ENCODE measurements at places on chromosomes 13 and 19.

DNA sequence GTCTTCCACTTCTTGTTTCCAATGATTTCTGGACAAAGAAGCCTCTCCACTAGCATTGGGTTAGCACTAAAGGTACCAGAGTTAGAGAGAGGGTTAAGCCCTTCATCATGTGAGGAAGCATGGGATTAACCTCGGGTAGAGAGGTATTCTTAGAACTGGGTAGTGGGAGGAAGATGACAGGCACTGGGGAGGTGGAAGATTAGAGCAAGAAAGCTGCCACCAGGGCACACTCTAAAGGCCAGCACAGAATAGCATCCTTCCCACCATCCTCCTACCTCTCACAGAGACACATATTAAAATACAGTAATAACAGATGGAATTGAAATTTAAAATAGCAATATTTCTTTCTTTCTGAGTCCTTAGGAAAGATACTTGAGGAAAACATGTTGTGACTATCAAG, 84.5 kb upstream of the PCDH20 start:
- no peak for DNase-seq

DNA sequence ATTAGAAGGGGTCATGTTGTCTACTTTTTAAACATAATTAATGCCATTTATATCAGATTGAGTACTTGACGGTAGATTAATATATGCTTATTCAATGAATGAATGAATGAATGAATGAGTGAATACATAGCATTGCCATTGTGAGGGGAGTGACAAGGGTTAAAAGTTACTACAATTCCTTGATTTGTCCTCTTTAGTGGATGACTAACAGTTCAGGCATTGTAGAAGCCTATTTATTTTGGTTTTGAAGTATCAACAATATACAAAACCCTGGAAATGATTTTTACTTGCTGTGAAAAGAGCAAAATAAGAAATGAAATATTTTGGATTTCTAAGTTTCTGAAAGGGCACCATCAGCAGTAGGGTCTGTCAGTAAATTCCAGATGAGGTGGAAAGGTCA, 122.7 kb downstream of the CYSLTR2 start:
- DNase-seq: no peak

DNA sequence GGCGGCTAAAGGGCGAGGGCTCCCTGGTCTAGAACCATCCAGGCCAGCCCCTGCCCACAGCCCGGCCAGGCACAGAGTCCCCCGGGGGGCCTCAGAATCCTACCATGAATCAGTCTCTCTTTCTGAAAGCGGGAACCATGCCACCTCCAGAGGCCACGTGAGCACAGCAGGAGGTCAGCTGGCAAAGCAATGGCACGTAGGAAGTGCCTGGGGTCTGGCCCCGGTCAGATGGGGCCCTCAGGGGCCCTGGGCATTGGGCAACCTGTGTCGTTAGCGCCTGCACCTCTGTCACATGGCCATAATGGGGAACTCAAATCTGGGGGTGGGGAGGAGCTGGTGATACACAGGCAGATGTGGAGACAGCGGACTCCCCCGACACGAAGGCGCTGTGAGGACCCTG, 8.8 kb downstream of the MFSD12 start:
- no peak for DNase-seq

GRCh38 chr13:99737481-99738245, 233.9 kb downstream of the ZIC5 start:
- no peak for DNase-seq

- no peak for DNase-seq
Observed at GRCh38 chr19:10268071-10268470, 2.8 kb upstream of the ICAM1 start.
